ENCODE measurements at places on chromosomes 7 and 10. TPM values are rescaled to one million over a fixed set of nuclear protein-coding genes. Genes with fewer than 3 reads are reported as not detected.

GRCh38 chr10:96321822-96322221, 17.6 kb downstream of the DNTT start:
- H3K4me1 ChIP-seq: no peaks in the 10 kb centered on the region
- H3K4me3 ChIP-seq: no peak overlapping the region
- H3K27me3 ChIP-seq: peaks cover 7% of the 10 kb centered on the region
- no peak overlapping the region for H3K27ac ChIP-seq
- DNase-seq: no peak

DNA sequence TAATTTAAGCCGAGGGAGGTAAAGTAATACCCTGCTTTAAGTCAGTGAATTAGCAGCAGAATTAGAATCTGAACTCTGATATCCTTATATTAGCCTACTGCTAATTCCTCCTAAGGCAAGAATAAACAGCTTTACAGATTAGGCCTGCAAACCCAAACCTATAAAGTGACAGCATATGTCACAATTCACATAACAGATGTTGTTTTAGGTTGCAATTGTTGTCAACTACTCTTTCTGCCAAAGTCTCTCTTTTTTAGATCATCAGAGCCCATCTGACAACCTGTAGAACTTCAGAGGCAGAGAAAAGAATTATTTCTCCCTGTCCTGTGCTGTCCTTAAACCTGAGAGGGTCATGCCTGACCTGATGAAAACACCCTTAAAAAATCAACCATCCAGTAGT, 167.2 kb downstream of the PRKG1 start:
- DNase-seq: no peak
- H3K4me3 ChIP-seq: no peak overlapping the region
- H3K4me1 ChIP-seq: no peaks in the 10 kb centered on the region

DNA sequence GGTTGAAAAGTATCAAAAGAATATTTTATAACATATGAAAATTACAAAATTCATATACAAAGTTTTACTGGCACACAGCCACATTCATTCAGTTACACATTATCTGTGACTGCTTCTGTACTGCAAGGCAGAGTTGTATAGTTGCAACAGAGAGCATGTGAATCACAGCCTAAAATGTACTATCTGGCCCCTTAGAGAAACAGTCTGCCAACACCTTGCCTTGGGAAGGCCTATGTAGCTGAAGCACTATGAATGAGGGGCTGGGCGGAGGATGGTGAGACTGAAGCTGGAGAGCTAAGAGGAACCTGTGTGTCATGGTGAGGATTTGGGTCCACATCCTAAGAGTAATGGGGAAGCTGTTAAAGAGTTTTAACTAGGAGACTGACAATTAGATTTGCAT, 35.7 kb downstream of the PDZD8 start:
- H3K27ac ChIP-seq: no peak overlapping the region
- DNase-seq: no peak
- H3K4me1 ChIP-seq: peaks cover 15% of the 10 kb centered on the region

GRCh38 chr7:156038345-156038744, 226.1 kb upstream of the SHH start:
- H3K27ac ChIP-seq: no peak overlapping the region
- no peaks in the 10 kb centered on the region for H3K36me3 ChIP-seq
- DNase-seq: no peak

DNA sequence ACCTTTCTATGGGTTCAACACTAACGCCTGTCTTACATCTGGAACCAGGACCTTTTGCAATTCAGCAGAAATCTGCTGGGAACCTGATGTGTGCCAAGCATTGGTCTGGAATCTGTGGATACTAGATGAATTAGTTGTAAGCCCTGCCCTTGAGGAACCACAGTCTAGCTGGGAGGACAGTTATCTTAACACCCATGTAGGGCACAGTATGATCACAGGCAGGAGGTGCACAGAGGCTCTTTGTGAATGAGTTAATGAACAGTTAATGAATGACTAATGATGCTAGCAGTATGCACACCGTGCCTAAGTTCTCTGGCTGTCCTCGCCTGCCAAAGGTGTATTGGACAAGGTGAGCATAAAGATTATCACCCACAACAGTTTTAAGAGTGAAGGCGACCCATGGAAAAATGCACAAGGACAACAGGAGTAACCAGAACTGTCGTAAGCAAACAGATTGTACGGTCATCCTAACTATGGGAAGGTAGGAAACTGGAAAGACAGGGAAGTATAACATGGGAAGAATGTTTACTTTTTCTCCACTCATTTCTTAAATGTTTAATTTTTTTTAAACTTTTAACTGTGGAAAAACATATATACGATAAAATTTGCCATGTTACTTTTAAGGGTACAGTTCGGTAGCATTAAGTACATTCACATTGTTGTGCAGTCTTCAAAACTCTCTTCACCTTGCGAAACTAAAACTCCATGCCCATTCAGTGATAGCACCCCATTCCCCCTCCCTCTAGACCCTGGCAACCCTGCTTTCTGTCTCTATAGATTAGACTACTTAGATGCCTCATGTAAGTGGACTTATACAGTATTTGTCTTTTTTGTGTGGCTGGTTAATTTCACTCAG, 139.9 kb downstream of the CXCL12 start:
- DNase-seq: no peak
- H3K4me1 ChIP-seq: no peaks in the 10 kb centered on the region
- no peaks in the 10 kb centered on the region for H3K36me3 ChIP-seq

GRCh38 chr7:49023345-49024328, 99.3 kb downstream of the CDC14C start:
- no peak for DNase-seq
- no peak overlapping the region for H3K4me3 ChIP-seq
- no peak overlapping the region for H3K27ac ChIP-seq

Gene CRHR2
- total RNA-seq: not detected
